IPS-NIHi11 (cell line): ENCODE measurements at places on chromosomes 4 and X.
A peak's percentile ranks its signal among the peaks of the same experiment; 100 is the strongest.

DNA sequence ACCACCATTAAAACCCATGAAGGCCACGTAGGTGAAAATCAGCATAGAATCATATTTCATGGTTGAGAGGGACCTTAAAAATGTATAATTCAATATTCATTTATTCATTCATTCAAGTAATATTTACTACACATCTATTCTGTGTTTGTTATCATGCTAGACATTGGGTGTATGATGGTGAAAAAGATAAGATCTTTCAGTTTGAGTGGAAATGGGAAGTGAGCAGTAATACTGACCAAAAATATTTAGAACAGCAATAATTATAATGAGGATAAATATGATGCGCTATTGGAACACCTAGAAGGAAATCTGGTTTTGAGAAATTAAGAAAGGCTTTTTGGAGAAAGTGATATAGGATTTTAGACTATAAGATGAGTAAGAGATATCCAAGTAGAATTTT is 28.0 kb downstream of the DKK2 start:
- DNase-seq: no peak

- DNase-seq: no peak
Observed at GRCh38 chr4:3248178-3248480, 830 bp upstream of the MSANTD1 start.

DNA sequence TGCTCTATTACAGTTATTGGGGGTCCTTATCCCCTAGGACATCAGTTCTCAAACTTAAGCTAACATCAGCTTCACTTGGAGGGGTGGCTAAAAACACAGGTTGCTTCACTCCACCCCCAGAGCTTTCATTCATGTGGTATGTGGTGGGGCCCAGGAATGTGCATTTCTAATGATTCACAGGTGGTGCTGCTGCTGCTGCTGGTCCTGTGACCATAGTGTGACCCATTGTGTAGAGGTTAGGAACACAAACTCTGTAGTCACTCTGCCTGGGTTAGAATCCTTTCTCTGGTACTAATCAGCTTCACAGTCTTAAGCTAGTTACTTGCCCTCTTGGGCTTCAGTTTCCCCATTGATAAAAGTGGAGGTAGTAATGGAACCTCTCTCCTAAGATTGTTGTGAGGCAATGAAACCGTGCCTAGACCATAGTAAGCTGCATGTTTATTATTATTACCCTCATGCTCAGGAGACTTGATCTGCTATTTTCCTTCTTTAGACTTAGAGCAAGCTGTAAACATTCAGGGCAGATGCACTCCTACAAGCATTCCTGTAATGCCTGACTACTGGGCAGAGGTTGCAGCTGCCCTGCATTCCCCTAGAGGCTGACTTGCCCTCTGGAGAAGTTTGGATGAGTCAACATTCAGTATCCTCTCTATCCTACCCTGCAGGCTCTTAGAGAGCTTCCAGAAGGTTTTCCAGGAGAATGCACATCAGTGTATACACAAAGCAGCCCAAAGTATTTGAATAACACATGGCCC is 94.1 kb upstream of the ACSL4 start:
- DNase-seq: peak; percentile 4

DNA sequence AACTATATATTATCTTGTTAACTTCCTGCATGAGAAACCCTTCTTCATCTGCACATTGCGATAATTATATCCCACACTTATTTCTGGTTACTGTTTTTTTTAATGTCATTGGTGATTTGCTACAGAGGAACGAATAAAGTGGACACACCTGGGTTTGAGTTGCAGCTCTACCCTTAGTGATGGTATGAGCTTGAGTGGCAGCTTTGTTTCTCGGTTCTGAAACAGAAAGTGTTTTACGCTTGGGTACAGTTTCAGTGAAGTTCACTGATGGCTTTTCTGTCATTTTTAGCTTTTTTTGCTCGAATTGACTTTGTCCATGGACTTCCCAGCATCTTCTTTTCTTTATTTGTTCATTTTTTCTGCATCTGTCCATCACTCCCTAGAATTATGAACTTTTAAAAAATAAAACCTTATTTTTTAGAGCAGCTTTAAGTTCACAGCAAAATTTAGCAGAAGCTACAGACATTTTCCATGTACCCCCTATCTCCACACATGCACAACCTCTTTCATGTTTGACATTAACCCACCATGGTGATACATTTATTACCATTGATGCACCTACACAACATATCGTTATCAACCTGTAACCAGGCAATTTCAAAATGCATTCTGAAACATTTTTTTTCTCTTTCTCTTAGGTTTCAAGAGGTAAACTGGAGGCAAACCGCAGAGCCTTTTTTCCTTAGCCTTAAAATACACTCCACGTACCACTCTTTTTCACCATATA is 1041.6 kb upstream of the PRKX start:
- DNase-seq: no peak

DNA sequence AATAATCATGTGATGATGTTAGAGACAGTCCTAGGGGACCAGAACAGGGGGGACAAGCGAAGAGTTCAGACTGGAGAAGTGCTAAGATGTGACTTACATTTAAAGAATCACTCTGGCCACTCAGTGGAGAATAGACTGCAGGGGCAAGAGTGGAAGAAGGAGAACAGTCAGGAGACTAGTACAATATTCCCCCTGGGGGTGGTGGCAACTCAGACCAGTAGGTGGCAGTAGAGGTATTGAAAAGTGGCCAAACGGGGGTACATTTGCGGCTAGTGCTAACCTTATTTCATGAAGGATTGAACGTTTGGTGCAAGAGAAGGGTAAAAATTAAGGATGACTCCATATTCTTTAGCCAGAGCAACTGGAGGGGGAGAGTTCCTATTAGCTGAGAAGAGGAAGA is 2.7 kb upstream of the BMX start:
- DNase-seq: peak; percentile 67

GRCh38 chr4:168879188-168879587 is 130.9 kb downstream of the CBR4 start:
- no peak for DNase-seq

- DNase-seq: no peak
Observed at GRCh38 chr4:183255487-183255886, 64.6 kb downstream of the CLDN22 start.

DNA sequence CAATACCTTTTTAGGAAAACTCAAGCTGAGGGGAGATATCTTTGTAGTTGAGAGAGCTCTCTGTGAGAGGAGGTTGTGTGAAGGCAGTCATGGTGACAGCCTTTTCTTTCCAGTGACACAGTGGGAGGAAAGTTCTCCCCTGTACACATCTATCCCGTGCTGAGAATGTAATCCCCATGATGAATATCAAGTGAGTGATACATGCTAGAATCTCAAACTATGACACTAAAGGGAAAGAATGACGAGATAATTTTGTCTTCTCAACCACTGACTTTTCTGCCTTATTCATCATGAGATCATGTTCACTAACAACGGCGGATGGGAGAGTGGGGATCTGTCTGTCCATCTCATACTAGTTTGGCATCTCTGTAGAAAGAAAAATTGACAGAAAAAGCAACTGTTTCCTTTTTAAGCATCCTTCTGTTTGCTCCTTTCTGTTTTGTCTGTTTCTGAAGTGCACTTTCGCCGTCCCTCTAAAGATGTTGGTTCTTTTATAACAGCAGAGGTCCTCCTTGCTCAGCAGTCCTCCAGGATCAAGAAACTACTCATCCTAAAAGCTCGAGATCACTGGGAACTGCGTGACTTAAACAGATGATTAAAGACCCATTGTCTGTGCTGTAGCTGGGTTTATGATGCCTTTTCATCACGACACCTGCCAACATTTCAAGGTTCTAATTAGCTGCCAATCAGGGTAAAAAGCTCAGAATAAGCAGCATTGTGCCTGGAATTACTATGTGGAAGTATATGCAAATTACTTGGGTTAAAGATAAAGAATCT is 137.6 kb downstream of the DCK start:
- DNase-seq: no peak

- no peak for DNase-seq
Observed at GRCh38 chr4:1799387-1800375, 6.6 kb downstream of the FGFR3 start.

DNA sequence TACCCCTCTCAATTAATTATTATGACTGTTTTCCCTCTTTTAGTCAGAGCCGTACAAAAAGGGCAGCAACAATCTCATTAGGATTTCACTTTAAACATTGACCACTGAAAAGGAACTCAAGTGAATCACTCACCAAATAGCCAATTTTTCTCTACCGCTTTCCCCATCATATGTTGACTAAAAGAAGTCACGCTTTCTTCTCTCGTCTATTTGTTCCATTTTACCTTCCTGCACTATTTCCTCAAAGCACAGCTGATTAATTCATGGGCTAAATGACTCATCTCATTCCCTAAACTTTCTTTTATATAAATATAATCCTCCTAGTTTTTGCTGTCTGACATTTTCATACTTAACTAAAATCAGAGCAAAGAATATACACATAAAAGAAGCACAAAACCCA is 8.2 kb downstream of the MID1 start:
- DNase-seq: no peak

GRCh38 chr4:107153228-107153627 is 117.1 kb upstream of the DKK2 start:
- DNase-seq: peak; percentile 57

DNA sequence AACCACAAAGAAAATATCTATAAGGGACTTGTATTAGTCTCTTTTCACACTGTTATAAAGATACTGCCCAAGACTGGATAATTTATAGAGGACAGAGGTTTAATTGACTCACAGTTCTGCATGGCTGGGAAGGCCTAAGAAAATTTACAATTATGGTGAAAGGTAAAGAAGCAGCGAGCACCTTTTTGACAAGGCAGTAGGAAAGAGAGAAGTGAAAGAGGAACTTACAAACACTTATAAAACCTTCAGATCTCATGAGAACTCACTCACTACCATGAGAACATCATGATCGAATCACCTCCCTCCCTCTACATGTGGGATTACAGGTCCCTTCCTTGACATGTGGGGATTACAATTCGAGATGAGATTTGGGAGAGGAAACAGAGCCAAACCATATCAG is 856.0 kb downstream of the TRAM1L1 start:
- DNase-seq: no peak

GRCh38 chrX:97524997-97525396 is 641.3 kb downstream of the RPA4 start:
- no peak for DNase-seq

GRCh38 chrX:96436105-96436504 is 248.5 kb upstream of the DIAPH2 start:
- no peak for DNase-seq

- DNase-seq: no peak
Observed at GRCh38 chr4:52551487-52551886, 107.6 kb downstream of the USP46 start.

DNA sequence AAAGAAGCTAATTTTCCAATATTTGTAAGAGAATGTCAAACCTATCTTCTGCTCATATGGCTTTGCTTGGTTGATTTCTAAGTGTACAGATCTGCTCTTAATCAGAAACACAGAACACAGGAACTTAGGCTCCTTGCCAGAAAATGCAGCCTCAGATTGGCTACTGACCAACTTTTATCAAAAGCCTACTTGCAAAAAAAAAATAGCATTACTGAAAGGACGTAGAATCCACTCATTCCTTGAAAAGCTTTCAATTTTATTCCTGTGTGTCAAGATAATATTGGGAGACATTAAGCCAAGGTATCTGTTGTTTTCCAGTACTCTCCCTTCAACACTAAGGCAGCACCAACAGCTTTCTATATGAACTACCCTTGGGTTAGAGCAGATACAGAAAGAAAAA is 127.6 kb upstream of the INTU start:
- DNase-seq: no peak

DNA sequence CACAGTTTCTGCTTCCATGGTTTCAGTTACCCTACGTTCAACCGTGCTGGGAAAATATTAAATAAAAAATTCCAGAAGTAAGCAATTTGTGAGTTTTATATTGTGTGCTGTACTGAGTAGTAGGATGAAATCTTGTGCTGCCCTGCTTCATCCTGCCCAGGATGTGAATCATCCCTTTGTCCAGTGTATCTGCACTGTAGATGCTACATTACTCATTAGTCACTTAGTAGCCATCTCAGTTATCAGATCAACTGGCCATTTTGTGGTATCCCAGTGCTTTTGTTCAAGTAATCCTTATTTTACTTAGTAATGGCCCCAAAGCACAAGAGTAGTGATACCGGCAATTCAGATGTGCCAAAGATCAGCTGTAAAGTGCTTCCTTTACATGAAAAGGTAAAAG is 97.9 kb downstream of the COX18 start:
- DNase-seq: no peak

- no peak for DNase-seq
Observed at GRCh38 chrX:142733327-142733726, 292.4 kb upstream of the SPANXN4 start.

DNA sequence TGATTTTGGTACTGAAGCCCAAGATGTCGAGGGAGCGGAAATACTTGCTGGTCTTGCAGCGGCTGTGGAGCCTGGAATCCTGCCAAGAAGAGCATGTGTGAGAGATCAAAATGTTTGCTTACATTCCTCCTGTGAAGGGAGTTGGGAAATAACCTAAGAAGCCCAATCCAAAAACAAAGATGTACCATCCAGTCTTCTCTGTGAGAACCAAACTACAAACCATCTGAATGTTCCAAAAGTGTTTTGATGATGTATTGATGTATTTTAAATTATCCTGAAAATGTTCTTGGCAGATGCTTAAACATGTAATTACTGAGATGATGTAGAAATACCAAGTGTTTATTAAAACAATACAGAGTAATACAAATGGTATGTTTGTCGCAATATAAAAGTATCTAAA is 10.1 kb upstream of the ADH1A start:
- no peak for DNase-seq

DNA sequence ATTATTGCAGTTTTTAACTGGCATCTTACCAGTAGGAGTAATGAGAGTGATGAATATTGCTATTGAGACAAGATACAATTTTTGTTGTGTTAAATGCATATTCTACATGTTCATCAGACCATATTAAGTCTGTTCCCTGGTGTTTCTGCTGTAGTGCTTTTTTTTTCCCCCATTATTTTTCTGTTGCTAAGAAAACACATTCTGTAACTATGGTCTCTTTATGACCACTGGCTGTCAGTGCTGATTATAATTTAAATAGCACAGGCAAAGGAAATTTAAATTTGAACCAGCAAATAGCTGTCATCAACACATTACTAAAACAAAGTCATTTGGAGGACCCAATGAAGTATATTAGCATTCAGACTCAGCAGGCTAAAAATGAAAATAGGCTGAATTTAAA is 98.3 kb upstream of the ANKRD50 start:
- no peak for DNase-seq

DNA sequence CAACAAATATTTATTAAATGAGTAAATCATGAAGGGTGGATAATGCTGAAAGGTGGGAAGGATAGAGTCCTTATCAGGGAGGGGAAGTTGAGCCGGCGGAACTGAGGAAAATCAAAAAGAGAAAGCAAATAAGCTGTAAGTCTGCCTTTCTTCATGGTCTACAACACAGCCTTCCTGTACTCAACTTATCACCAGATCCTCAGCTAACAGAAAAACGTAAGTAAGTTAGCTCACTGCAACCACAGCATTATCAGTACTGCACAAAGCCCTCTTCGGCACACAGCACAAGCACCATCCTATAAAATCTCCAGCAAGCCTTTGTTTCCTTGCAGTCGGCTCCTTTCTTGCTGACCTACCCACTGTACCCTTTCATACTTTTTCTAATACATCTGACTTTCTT is 70.3 kb downstream of the CRMP1 start:
- no peak for DNase-seq

GRCh38 chrX:1323315-1323714 is 13.3 kb upstream of the IL3RA start:
- peak; percentile 79 for DNase-seq

GRCh38 chrX:69019073-69019890 is 146.0 kb downstream of the PJA1 start:
- DNase-seq: no peak

GRCh38 chr4:123167931-123168330 is 228.7 kb upstream of the SPRY1 start:
- DNase-seq: no peak
